Progenitor cell of endocrine pancreas (in vitro differentiated cells): ENCODE measurements at places on chromosomes 5 and 9. TPM values are rescaled to one million over a fixed set of nuclear protein-coding genes. Genes with fewer than 3 reads are reported as not detected.

The TLR4 gene
- not detected in 2 replicates for total RNA-seq

The SLCO6A1 gene
- 2.0 and 4.9 TPM in 2 replicates for total RNA-seq

The ZDHHC11B gene
- 8.6 and 8.7 TPM in 2 replicates for total RNA-seq

The MELK gene
- total RNA-seq: 24.0 and 27.9 TPM in 2 replicates

The PCDHGA5 gene
- 0.69 and 0.71 TPM in 2 replicates for total RNA-seq

The FOXD4L4 gene
- 0.16 and 0.19 TPM in 2 replicates for total RNA-seq

The PCDHGA12 gene
- total RNA-seq: 2.9 and 3.2 TPM in 2 replicates

DNA sequence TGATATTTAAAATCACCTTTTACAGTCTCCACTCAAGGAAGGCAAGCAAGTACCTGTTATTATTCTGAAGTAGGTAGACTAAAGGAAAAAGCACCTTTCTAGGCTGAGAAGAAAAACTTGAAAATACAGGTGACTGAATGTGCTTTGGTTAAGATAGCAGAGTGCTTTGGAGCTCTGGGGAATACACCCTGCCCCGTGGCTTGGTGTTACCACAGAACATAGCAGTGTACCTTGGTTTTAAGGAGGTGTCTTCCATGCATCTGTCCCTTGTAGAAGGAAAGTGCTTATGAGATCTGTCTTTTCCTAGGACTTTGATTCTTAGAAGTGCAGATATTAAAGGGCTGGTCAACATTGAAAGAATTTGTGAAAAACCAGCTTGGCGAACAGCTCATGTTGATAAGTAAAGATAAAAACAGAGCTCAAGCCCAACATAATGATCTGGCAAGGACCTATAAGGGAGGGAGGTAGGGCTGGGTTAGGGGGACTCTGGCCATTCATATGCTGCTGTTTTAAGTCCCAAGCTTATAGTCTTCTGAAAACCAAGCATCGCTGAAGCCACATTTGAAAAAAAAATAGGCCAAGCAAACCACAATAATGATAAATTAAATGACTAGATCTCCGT lies 66.8 kb downstream of the ZNF608 start:
- DNase-seq: no peak

DNA sequence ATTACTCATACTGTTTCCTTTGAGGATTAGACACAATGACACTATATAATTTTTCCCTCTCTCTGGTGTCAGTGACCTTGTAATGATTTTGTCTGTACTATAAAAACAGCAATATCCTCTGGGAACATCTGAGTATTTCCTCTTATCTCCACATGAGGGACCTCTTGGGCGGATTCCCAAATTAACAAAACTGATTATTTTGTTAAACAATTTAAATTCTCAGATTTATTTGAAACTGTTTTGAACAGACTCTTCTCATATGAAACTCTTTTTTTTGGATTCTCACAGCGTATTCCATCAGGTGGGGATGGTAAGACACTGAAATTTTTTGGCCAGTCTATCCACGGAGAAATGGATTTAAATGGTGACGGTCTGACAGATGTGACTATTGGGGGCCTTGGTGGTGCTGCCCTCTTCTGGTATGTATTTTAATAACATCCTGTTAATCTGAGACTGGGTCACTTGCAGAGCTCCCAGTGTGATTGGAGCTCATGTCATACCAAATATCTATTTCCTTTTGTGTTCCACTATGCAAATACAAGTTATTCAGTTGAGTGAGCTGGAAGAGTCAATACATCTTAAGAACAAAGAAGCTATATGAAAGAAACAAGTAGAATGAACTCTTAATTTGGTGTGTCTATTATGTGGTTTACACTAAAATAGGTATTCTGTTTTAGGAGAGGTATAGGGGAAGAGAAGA lies 73.8 kb upstream of the ITGA2 start:
- peak; percentile 23 for DNase-seq

DNA sequence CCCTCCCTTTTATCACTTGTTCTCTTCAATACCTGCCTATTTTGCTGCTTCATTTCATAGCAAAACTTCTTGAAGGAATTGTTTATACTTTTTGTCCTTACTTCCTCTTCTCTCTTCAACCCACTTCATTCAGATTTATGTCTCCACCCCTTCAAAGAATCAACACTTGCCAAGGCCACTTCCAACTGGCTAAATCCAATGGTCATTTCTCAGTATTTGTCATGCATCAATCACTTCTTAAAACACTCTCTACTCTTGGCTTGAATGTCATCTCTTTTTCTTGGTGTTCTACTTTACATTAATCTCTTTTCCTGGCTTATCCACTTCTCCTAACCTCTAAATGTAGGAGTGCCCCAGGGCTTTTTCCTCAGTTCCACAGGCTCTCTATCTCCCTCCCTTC lies 8.3 kb upstream of the FCHO2 start:
- DNase-seq: no peak

DNA sequence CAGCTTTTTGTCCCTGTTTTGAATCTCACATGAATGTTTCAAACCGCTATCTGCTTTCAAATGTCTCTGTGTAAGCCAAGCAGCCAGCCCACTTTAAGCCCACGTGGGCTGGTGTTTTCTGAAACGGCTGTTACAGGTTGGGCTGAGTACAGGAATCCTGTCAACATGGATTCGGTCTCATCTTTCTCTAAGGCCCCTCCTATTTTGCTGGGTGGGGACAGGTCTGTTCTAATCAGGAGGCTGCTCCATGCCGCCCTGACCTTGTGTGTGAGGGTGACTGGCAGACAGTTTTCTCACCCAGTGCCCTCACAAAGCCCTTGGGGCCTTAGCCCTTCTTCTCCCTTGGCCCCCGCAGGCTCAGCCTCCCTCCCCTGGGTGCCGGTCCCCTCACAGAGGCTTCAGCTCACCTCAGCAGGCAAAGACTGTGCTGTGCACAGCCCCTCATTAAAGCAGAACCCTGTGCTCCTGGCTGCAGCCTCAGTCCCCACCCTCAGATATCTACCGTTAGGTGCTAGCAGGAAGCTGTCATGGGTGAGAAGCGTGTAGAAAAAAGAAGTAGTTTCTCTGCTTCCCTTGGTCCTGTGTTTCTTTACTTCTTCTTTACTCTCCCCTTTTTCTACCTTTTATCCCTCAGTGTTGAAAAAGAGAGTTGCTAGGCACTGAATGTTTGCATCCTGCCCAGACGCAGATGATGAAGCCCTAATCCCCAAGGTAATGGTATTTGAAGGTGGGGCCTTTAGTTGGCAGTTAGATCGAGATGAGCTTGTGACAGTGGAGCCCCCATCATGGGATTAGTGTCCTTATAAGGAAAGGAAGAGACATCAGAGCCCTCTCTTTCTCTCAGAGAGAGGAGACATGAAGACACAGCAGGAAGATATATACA lies 205.7 kb downstream of the ADAMTS12 start:
- DNase-seq: no peak

GRCh38 chr5:95912029-95912428 lies 49.6 kb downstream of the ELL2 start:
- DNase-seq: no peak

DNA sequence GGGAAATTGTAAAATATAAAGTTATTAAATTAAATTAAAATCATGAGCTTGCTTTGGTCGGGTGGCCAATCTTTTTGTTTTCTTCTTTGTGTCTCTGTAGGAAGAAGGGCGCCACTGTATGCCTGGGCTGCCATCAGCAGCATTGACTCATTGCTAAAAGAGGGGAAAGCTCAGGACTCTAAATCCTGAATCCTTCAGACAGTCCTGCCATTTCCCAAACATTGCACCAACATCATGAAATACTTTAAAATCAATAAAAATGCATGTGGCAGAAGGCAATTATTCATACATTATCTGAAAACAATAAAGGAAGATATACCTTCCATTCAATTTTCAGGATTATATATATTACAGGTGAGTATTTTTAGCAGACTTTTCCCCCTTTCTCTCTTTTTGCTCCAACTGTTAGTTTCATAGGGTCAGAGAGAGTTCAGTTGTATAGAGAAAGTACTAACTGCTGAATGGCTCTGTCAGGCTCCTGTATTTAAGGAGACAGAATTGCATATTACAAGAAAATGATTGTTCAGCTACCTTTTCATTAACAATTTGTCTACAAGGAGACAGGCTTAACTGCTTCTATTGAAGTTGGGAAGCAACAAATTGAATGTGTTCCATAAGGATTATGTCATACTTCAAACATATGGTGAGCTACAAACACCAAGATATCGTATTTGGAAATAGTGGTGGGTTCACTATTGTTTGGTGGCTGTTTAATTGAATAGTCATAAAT lies 95.7 kb downstream of the ATPSCKMT start:
- no peak for DNase-seq

- DNase-seq: peak; percentile 30
Observed at GRCh38 chr5:141681695-141682641, at the start of gene ARAP3. Gene ARAP3, minus strand, starts transcription at chr5:141682230. Its CDS starts 1,744 bp downstream, at chr5:141680486.

DNA sequence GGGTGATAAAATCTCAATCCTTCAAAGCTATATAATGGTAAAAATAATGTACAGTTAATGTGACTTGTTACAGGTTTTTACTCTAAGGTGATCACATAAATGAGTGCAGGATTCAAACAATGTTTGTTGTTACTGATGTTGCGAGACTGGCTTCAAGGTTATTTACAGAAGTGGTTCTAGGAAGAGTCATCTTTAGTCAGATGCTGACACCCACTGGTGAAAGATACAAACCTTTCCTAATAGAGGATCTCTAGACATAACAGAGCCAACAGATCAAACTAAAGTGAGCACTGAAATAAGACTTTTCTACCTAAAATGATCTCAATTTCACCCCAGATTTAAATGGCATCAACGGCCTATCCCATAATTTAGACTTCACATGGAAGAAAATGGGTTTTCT lies 20.2 kb downstream of the ARSB start:
- DNase-seq: no peak

- no peak for DNase-seq
Observed at GRCh38 chr9:2227144-2227867, 212.2 kb downstream of the SMARCA2 start.

DNA sequence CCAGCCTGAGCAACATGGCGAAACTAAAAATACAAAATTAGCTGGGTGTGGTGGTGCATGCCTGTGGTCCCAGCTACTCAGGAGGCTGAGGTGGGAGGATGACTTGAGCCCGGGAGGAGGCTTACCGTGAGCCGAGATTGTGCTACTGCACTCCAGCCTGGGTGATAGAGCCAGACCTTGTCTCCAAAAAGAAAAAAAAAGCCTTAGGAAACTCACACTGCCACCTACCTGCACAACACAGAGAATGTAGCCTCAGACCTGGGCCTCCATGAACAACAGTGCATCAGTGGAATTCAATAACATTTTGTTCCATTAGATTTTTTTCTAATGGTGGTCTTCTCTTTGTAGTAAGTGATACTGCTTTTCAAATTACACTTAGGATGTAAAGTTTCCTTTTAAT lies 63.8 kb upstream of the RARS1 start:
- DNase-seq: no peak

DNA sequence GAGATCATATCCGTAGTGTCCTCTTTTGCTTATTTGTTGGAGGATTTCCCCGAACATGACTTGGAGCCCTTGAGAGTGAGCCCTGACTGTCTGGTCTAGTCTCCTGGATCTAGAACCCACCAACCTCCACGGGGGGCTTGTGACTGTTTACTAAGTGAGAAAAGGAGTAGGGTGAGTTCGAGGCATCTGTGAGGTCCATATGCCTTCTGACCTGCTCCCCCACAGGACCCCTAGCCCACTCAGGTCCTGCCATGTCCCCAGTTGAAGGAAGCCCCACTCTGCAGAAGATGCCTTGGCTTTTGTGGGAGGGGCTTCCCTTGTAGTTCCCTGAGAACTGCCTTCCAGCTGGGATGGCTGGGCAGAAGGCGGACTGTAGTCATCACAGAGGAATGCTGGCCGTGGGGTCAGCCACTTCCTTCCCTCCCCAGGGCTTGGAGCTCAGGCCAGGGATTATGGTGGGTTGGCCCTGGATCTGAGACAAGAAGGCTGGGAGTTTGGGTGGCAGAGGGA lies 7.0 kb upstream of the IRF1 start:
- no peak for DNase-seq

GRCh38 chr9:71895117-71895516 lies 15.9 kb downstream of the ABHD17B start:
- DNase-seq: no peak

GRCh38 chr5:154234551-154234950 lies 44.0 kb downstream of the GALNT10 start:
- DNase-seq: no peak

DNA sequence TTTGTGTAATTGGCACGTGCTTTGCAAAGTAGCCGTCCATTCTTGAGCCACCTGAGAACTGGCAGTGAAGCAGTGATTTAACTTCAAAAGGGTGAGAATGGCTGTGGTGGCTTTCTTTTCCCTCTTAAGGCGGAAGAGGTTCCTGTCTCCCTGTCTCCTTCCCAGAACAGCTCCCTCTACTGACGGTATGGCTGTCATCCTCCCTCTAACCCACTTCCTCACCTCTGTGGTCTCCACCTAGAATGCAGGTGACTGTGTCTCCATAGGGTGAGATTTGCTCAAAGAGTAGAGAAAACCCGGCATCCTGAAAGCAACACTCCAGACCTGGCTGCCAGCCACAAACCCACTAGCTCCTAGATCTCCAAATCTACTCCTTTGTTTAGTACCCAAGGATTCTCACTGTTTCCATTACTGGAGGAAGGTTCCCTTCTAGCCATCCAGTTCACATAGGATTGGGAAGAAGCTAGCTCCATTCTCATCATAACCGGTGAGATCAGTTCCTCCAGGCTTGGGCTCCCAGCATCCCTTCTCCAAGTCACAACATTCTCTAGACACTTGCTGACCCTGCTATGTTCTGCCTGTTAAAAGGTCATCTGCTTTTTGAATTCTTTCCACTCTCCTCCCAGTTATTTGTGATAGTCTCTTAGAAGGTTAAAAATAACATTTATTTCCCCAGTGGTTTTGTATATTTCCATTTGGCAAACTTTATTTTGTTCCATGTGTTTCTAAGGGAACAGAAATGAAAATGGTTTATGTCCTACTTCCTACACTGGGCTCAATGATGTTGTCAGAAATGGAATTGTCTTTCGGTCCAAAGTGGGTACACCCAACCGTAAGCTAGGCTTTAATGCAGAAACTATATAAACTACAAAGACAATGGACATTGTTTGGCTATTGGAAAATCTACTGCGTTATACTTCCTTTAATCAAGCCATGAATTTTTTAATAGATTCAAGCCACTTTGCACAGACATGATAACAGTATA lies 269.4 kb downstream of the CWC27 start:
- no peak for DNase-seq

GRCh38 chr9:130107234-130107861 lies 53.6 kb downstream of the GPR107 start:
- peak; percentile 58 for DNase-seq

- no peak for DNase-seq
Observed at GRCh38 chr5:172595596-172596455, 45.2 kb upstream of the NEURL1B start.

DNA sequence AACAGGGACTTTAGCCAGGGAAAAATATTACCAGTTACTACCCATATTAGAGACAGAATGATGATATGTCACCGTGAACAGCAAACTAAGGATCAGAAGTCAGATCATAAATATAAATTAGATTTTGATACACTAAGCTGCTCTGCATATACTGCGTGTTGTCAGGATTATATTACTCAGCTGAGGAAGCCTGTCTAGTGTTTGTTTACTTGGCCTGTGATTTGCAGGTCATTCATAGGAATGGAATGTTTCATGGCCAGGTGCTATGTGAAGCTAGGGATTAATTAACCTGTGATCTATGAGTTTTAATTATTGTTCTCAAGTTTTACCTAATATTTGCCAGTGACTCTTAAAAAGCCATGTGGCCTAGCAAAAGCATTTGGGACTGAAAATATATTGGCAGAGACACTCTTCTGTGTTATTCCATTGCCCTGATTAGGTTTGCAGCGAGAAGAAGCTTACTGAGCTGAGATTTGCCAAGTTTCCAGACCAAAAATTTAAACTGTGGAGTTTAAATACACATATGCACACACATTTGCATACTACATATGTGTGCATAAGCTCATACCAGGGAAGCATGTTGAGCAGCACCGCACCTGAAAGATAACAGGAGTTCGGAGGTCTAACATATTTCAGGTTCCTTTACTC lies 496.3 kb upstream of the GRIA1 start:
- no peak for DNase-seq
